K562 (cell line): ENCODE measurements at places on chromosomes 4 and X.
A peak's percentile ranks its signal among the peaks of the same experiment; 100 is the strongest.

GRCh38 chr4:34412911-34413310, 1831.4 kb downstream of the ARAP2 start:
- DNase-seq = no peak

GRCh38 chr4:156547891-156548290, 423.7 kb downstream of the PDGFC start:
- DNase-seq = no peak

DNA sequence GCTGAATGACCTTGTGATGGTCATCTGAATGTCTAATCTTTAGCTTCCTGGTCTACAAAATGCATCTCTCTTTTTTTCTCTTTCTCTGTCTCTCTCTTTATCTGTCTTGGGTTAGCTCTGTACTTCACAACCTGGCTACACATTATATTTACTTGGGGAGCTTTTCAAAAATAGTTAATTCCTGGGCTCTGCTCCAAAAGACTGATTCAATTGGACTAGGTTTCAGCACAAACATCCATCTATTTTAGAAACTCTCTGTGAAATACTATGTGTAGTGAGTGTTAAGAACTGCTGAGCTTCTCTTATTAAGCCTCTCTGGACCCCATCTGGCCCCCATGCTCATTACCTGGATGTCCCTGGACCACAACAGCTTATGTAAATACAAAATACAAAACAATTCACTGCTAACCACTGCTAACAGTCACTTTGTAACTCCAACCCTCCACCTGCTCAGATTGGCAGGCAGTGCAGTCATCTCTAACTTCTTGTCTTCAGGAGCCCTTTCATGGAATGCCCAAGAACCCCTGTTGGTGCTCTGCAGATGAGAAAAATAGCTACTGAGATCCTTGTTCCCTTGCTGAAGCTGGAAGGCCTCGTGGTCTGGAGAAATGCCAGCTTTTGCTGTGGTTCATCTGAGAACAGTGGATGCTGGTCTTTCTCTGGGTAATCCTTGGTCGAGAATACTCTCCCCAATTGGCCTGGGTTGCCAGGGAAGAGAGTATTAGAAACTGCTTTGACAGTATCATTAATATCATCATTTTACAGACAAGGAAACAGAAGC, 14.8 kb upstream of the BOD1L1 start:
- DNase-seq = no peak

GRCh38 chr4:150540959-150541360, 41.0 kb upstream of the MAB21L2 start:
- DNase-seq = peak; percentile 9

- no peak for DNase-seq
Measured at GRCh38 chr4:93317057-93317456, 511.5 kb upstream of the ATOH1 start.

- no peak for DNase-seq
Measured at GRCh38 chr4:152991398-152991797, 55.3 kb downstream of the FHDC1 start.

DNA sequence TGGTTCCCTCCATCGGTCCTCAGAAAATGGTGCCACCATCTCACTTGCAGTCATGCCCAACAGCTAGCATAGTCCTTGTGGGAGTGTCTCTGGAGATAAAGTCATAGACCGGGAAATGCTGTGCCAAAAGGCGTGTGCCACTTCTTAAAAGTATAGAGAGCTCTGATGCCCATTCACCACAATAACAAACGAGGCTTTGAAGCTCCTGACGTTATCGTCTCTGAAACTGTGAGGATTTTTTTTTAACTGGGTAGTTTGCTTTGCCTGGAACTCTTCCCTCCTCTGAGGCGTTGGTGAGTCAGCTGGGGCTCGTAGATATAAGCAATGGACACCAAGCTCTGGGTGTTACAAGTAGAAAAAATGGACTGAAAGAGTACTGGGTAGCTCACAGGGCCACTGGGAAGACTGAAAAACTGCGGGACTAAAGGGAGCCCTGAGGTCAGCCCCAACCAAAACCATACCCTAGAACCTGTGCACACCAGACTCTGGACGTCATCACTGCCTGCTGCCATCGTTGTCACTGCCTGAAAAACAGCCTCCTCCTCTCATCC, 89.4 kb upstream of the TRIM2 start:
- no peak for DNase-seq

DNA sequence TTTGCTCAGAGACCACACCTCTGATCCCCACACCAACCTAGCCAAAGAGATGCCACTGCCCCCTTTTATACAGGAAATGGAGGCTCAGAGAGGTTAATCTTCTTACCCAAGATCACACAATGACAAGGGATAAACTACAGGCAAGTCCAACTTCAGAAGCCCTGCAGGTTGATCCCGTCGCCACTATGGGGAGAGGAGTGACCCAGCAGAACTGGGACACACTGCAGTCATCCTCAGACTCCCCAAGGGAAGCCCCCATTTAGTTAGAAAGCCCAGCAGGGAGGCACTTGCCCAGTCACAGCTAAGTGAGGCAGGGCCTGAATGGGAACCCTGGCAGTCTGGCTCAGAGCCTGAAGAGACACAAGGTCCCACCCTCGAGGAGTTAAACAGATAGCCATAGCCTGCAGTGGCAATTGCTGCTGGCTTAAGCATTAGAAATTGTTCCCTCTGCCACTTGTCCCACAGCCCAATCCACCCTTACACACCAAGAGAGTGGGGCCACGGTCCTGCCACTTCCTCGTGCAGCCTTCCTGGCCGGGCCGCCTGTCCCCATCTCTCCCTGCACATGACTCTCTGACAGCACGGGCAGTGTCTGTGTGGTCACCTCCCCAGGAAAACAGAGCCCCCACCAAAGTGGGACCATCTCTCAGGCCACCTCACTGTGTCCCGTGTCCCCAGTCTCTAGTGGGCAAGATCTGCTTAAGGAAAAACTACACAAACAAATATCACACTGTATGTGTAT, 2.7 kb downstream of the JAKMIP1 start:
- DNase-seq = no peak
